ENCODE measurements at places on chromosomes 11 and 22. TPM values are rescaled to one million over a fixed set of nuclear protein-coding genes. Genes with fewer than 3 reads are reported as not detected.

DNA sequence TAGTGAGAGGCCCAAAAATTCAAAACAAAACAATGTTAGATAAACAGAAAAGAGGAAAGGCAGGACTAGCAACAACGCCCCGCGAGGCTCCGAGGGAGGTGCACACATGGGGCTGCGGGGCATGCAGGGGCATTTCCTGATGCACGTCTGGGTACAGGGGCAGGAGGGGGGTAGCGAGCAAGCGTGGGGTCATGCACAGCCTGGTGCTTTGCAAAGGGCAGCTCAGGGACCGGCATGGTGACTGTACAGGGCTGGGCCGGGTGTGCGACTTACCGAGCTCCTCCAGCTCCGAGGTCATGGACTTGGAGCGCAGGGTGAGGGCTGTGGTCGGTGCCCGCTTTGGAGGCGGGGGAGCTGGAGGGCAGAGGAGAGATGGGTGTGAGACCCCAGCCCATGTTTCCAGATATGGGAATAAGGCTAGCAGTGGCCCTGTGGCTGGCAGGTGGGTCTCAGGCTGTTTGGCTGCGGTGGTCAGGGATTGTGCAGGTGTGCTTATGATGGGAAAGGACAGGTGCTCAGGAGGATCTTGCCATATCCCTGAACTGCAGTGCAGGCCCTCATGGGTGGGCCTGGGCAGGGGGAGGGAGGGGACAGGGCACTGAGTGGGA, 103.7 kb downstream of the CTTN start:
- DNase-seq = no peak

DNA sequence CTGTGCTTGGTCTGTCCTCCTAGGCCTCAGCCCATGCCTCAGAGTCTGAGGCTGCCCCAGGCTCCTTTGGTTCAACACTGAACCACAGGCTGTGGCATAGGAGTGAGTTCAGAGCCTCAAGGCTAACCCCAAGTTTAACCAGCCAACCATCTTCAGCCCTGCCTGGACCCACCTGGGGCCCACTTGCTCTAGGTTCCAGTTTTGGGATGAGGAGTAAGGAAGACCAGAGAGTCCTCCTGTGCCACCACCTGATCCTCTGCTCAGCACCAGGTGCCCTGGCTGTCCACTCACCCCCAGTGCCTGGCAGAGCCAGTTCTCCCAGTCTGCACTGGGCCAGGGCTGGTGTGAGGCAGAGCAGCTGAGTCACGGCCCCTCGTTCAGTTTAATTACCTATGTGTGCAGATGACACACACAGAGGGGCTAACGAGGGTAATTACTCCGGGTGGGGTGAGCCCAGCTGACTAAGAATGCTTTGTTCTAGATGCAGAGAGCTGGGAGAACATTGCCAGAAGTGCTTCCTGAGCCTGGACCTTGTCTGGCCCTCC, 12.0 kb upstream of the TMPRSS13 start:
- DNase-seq = no peak

DNA sequence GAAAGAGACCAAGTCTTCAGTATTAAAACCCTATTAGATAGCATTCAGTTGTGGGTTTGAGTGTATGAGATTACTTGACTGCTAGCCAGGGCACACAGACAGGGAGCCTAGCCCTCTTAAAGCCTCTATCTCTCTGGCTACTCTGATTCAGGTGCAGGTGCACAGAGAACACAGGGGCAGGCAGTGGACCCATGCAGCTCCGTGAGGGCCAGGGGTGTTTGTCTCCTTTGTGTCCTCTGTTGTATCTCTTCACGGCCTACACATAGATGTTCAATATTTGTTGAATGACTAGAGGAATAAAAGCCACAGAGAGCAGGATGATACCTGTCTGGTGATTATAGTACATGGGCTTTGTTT, 21.5 kb upstream of the AIFM3 start:
- DNase-seq = no peak

DNA sequence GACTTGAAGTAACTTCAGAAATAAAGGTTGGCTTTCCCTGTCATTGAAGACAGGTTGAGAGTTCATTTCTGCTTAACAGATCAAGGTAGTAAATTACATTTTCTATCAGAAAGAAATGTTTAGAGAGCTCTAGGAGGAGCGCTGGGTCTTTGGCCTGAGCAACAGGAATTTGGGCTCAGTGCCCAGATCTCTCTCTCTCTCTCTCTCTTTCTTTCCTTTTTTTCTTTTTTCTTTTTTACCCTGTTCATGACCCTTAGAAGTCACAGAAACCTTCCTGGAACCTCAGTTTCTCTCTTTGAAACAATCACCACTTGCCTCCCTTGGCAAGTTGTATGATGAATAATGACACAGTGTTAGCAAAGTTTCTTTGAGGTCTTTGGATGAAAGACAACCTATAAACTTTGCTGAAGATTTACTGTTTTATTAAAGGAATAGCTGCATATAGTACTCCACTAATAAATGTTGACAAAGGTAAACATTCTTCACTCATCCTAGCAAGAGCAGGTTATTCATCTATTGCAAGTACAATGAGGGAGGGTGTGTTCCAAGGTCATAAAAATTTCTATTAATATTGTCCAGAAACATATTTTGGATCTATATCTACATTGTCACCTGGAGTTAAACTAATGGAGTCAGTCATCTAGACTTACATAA, 35.5 kb upstream of the RASSF10 start:
- DNase-seq = no peak

The PGM2L1 gene
- 6.8 TPM for total RNA-seq

The ZBED5 gene
- total RNA-seq = 37.4 TPM

DNA sequence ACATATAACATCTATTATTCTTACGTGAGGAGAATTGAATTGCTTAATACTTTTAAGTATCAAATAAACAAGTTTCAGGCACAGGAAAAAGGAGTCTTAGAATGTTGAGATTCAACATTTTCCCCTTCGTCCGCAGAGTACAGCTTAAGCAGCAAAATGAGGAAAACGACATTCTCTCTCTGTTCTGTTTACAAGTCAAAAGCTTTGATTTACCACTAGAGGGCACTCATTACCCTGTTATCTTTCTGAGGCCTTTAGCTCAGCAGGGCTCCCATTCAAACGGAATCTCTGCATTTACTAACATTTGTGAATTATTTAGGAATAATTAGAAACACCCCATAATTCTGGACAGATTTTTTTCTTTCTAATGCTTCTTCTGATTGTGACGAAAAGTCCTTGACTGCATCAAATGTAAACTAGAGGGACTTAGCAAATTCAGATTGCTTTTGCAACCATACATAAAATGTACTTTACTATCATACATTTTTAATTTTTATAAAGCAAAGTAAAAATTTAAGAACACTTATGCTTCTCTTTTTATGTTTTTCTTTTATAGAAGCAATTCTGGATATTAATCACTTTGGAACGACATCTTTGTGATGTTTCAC, 75.0 kb downstream of the JRKL start:
- DNase-seq = peak; percentile 80

The IL10RA gene
- total RNA-seq = 21.2 TPM

GRCh38 chr11:69130654-69131053, 25.1 kb upstream of the SMIM38 start:
- DNase-seq = no peak

The OMP gene
- total RNA-seq = not detected

The GLB1L3 gene
- 0.29 TPM for total RNA-seq

- DNase-seq = no peak
Observed at GRCh38 chr22:19605508-19606331, 81.5 kb upstream of the CLDN5 start.

- peak; percentile 67 for DNase-seq
Observed at GRCh38 chr11:44623341-44623730, 57.9 kb downstream of the CD82 start.

DNA sequence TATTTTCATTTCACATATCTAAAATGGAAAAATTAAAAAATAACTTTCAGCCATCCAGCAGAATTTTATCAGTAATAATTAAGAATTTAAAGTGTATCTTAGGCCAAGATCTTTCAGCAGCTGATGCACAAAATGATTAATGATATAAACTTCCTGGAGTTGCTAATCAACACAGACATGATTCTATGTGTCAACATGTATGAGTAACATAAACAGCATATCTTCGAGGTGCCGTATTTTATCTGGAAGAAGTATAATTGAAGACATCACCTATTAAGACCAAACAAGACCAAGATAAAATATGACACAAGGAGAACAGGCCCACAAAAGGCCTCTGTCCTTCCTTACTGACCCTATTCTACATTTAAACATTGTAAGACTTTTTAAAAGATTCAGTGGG, 45.2 kb downstream of the SLC5A12 start:
- no peak for DNase-seq

The ALDH3B1 gene
- 87.1 TPM for total RNA-seq

- no peak for DNase-seq
Observed at GRCh38 chr11:121946514-121946913, 169.5 kb downstream of the BLID start.

The TUBA8 gene
- 0.87 TPM for total RNA-seq

The ASCL2 gene
- total RNA-seq = 0.79 TPM

The APOBEC3A gene
- total RNA-seq = 2.4 TPM

The BIK gene
- 3.1 TPM for total RNA-seq

The CST6 gene
- 20.3 TPM for total RNA-seq

- DNase-seq = peak; percentile 31
Observed at GRCh38 chr22:26589367-26589844, 526 bp downstream of the TPST2 start.

- DNase-seq = no peak
Observed at GRCh38 chr11:76293189-76293631, 86.9 kb upstream of the WNT11 start.

The TSPAN32 gene
- 4.2 TPM for total RNA-seq

The CTSW gene
- 5.8 TPM for total RNA-seq

The CBLIF gene
- total RNA-seq = not detected

The OR8D4 gene
- not detected for total RNA-seq

- DNase-seq = no peak
Observed at GRCh38 chr22:30001459-30001858, 78.8 kb upstream of the HORMAD2 start.

DNA sequence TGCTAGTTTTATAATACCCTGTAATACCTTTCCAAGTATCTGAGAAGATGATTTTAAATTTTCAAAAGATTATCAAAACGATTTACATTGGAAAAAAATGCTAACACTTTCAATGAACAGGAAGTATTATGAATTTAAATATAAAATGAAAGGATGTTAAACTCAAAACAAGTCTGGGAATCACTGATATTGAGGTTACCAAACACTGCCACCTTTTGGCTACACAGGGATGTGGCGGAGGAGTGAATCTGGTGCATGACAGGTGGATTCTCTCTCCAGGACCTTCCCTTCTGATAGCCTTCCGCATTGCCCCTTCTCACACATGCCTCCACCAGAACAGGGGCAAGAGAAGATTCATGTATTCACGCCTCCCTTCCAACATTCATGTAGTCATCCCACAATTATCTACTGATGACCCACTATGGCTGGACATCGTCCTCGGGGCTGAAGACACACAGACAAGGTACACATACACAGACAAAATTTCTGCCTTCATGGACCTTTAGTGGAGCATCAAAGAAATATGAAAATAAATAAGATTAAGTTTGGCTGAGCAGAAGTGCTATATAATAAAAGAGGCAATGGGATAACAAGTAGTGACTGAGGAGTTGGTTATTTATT, 34.7 kb downstream of the ATG16L2 start:
- no peak for DNase-seq

- DNase-seq = no peak
Observed at GRCh38 chr11:32034149-32034548, 56.7 kb upstream of the RCN1 start.

The TBC1D22A gene
- 27.3 TPM for total RNA-seq

DNA sequence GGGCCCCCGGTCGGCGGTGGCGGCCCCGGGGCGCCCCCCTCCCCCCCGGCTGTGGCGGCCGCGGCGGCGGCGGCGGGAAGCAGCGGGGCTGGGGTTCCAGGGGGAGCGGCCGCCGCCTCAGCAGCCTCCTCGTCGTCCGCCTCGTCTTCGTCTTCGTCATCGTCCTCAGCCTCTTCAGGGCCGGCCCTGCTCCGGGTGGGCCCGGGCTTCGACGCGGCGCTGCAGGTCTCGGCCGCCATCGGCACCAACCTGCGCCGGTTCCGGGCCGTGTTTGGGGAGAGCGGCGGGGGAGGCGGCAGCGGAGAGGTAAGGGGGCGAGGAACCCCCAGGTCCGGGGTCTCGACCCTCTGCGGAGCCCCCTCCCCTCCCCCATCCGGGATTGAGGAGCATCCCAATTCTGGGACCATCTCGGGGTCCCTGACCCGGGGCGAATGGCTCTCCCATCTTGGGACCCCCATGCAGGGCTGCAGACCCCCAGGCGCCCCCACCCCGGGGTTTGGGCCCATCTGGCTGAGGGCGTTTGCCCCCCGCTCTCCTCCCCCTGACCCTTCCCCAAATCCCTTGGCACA, 431 bp downstream of the KMT2A start:
- peak; percentile 85 for DNase-seq

GRCh38 chr11:44695169-44695833, 31.5 kb upstream of the TSPAN18 start:
- no peak for DNase-seq

DNA sequence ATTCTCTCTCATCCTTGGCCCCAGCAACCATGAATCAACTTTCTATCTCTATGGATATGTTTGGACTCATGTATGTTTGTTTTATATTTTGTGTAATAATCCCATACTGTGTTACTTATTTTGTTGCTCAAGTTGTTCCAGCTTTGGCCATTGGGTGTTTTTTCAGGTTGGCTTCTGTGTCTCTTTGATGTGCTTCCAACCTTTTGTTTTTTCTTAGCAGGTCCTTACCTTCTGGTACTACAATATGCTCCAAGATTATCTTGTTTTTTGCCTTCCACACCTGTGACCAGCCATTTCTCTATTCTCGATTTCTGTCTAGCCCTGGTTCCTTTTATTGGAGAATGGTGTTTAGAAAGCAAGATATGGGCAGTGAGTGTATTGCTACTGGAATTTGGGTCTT, 14.2 kb downstream of the GVQW3 start:
- DNase-seq = no peak

- no peak for DNase-seq
Observed at GRCh38 chr11:66858939-66859685, 2.2 kb downstream of the LRFN4 start.

DNA sequence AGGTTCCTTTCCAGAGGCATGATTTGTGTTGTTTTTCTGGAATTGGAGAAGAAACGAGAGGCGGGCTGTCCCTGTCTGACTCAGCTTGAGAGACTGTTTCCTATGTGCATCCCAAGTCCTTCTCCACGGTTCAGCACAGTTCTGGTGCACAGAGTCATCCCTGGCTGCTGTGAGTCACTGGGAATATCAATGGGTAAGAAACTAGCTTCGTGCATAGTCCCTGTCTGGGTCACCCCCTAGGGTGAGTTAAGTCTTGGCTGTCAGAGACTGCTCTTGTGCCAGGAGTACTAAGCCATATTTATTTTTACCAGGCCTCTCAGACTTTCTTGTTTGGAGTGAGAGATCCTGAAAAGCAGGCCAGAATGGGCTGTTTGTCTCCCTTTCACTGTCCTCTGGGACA, 2.4 kb upstream of the LRP4 start:
- no peak for DNase-seq

The INS gene
- total RNA-seq = not detected

- DNase-seq = no peak
Observed at GRCh38 chr22:20763630-20764470, 10.1 kb upstream of the SERPIND1 start.

GRCh38 chr22:49992921-49993648, 19.5 kb downstream of the IL17REL start:
- no peak for DNase-seq

- DNase-seq = no peak
Observed at GRCh38 chr11:9176550-9176949, 85.2 kb upstream of the SCUBE2 start.

GRCh38 chr11:77009533-77010160, 24.6 kb upstream of the B3GNT6 start:
- DNase-seq = no peak

The EMID1 gene
- 10.5 TPM for total RNA-seq

- DNase-seq = no peak
Observed at GRCh38 chr22:20117633-20118299, 740 bp upstream of the TRMT2A start.

- no peak for DNase-seq
Observed at GRCh38 chr11:36030731-36031281, 86.9 kb downstream of the LDLRAD3 start.

Measured in left lung (tissue), 14 donors.